Ascending aorta (tissue), 2 donors: ENCODE measurements at places on chromosomes 5 and 9.

DNA sequence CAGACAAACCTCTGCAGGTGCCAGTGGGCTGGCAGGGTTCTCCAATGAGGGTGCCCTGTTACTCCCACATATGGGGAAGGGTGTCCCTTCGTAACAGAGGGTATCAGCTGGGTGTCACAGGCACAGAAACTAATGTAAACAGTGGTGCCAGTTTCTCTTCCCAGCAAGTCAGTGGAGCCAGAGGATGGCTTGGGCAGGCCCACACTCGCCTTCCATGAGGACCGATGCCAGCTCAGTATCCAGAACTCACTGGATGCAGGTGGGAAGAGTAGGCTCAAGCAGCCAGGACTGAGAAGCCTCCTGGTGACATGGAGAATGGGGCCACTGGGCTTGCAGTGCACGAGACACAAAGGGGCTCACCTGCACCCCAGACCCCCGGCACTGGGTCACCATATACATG lies 30.4 kb downstream of the FSTL4 start:
- no peak overlapping the region for H3K4me3 ChIP-seq
- no peaks in the 10 kb centered on the region for H3K36me3 ChIP-seq
- H3K4me1 ChIP-seq: no peaks in the 10 kb centered on the region
- no peak for DNase-seq

DNA sequence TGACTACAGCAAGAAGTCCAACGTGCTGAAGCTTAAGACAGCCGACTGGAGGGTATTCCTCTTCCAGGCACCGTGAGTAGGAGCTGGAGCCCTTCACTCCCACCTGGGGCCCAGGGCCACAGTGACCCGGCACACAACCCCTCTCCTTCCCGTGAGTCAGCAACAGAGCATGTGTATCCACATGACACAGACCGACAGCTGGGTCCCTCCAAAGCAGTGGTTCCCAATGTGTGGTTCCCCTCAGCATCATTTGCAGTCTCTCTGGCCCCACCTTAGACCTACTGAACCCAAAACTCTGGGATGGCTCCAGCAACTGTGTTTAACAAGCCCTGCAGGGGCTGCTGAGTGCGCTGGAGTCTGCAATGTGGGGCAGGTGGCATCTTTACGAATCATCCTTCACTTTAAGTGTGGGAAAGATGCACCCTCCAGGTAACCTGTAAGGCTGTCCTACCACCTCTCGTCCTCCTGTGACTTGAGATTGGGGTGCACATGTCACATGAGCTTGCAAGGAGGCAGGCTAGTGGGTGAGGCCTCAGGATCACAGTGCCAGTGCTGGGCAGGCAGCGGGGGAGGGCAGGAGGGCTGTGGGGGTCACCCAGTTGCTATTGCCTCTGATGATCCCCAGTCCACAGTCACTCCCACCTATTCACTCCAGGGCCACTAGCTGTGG lies 42.2 kb downstream of the PSD2 start:
- no peaks in the 10 kb centered on the region for H3K27me3 ChIP-seq
- DNase-seq: no peak
- H3K4me3 ChIP-seq: no peak overlapping the region
- H3K36me3 ChIP-seq: no peaks in the 10 kb centered on the region

DNA sequence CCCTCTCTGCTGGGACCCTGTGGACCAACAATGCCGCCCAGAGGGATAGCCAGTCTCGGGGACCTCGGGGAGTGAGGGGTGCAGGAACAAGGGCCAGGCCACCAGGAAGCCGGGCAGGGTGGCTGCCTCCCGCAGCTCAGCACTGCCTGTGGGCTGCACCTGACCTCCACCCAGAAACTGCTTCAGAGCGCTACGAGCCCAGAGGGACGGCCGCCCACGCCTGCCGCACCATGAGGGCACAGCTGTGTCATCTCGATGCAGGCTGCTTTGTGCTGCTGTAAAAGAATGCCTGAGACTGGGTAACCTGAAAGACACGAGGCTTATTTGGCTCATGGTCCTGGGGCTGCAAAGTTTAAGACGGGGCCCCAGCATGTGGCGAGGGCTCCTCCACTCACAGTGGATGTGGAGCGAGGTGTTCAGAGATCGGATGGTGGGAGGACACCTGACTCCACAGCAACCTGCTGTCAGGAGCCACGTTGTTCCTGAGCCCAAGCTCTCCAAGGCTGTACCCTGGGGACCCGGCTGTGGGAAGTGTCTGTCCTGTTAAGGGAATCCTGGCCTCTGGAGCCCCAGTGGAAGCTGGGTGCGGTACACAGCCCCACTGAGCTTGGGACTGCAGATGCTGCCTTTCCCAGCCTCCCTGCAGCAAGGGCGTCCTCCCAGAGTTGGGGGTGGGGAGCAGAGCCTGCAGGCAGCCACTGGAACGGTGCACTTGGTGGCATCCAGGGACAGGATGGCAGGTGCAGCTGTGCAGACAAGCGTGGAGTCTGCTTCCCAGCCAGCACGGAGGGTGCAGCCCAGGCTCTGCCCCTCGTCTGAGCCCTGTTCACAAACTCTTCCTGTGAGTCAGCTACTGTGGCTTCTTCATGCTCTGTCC lies 11.8 kb upstream of the ZDHHC11 start:
- peaks cover 45% of the 10 kb centered on the region for H3K36me3 ChIP-seq
- H3K4me3 ChIP-seq: no peak overlapping the region
- no peaks in the 10 kb centered on the region for H3K27me3 ChIP-seq

DNA sequence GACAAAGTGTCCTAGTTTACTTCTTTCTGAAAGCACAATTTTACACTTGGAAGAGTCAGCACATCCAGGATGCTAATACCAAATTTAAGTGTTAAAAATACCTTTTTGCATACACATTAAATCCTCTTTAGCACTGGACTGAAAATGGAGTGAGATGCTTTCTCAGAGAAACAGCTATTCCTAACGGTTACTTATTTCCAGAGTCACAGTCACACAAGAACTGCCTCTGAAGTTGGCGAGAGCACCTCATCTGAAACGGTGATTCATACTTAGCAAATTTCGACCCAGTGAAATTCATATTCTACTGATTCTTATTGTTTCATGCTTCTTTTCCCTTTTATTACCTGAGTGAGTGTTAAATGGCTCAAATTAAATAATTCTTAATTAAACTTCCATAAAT lies 12.2 kb downstream of the CDH18 start:
- no peak overlapping the region for H3K4me3 ChIP-seq
- H3K27ac ChIP-seq: no peak overlapping the region
- no peaks in the 10 kb centered on the region for H3K36me3 ChIP-seq
- no peaks in the 10 kb centered on the region for H3K4me1 ChIP-seq
- no peak for DNase-seq
- no peaks in the 10 kb centered on the region for H3K27me3 ChIP-seq

DNA sequence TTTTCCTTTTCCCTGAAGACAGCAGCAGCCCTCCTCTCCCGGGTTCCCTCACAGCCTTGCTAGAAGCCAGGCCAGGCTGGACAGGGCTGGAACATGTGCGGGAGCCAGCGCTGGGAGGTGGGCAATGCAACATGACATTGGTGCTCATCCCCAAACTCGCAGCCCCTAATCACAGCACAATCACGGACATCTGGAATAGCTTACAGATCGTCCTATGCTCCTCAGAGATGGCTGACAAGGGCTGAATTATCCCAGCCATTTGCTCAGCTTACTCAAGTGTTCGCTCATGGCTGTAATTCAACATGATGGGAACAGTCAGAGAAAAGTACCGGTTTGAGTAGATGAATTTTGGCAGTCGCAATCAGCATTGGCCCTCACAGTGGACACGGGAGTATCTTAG lies 49.8 kb downstream of the FSTL4 start:
- DNase-seq: no peak
- no peaks in the 10 kb centered on the region for H3K4me1 ChIP-seq
- no peak overlapping the region for H3K4me3 ChIP-seq
- H3K27me3 ChIP-seq: no peaks in the 10 kb centered on the region

DNA sequence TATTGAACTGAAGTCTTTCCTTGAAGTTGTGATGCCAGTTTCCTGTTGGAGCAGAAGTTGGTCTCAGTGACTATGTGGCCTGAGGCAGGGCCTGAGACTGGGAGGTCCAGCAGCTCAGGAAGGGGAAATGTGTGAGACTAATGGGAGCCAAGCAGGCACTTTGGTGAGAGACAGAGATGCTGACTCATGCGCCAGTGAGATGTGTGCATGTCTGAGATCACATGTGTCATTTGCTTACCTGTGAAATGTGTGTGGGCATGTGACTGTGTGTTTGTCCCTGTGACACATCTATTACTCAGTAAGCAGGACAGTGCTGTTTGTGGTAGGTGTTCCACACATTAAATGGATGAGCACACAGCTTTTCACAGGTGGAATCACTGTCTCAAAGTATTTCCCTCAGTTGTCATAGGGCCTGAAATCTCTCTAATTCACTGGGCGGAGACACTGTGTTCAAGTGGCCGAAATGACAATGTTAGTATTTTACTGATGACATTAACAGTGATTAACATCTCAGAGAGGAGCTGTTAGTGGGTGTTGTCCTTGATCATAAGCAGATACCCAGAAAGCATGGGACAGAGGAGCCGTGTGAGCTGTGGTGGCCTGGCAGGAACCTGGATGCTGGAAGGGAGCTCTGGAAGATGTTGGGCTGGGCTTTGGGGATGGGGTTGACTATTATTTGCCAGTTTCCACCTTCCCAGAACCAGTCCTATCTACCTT lies 7.4 kb downstream of the NPR2 start:
- peaks cover 5% of the 10 kb centered on the region for H3K4me1 ChIP-seq
- DNase-seq: peak; percentile 60
- peak overlapping the region; percentile 12 for H3K27ac ChIP-seq
- no peak overlapping the region for H3K4me3 ChIP-seq

GRCh38 chr9:138010861-138011260 lies 133.3 kb downstream of the CACNA1B start:
- no peak overlapping the region for H3K4me3 ChIP-seq
- H3K27me3 ChIP-seq: no peaks in the 10 kb centered on the region
- H3K27ac ChIP-seq: no peak overlapping the region
- no peaks in the 10 kb centered on the region for H3K36me3 ChIP-seq

DNA sequence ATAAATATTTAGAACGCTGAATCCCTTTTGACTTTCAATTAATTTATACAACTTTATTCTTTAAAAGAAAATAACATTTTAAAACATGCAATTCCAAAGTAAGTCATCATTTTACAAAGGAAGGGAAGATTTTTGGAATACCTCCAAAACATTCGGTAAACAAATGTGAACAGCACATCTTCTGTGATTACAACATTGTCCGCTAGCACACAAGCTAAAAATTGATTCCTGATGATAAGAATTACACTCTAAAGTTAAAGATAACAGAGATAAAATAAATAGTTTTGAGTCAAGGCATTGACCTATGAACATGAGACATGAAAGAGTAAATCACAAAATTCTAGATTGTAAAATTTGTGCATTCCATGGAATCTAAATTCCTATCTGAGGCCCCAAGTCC lies 56.2 kb upstream of the TRAF1 start:
- H3K36me3 ChIP-seq: peaks cover 7% of the 10 kb centered on the region
- no peak for DNase-seq
- no peaks in the 10 kb centered on the region for H3K27me3 ChIP-seq
- H3K4me1 ChIP-seq: no peaks in the 10 kb centered on the region

- no peaks in the 10 kb centered on the region for H3K27me3 ChIP-seq
- peaks cover 5% of the 10 kb centered on the region for H3K4me1 ChIP-seq
- no peaks in the 10 kb centered on the region for H3K36me3 ChIP-seq
- no peak for DNase-seq
Measured at GRCh38 chr5:179348843-179349242, 3.6 kb upstream of the ADAMTS2 start.

- H3K27me3 ChIP-seq: no peaks in the 10 kb centered on the region
- peak overlapping the region; percentile 70 for H3K27ac ChIP-seq
- DNase-seq: no peak
- H3K4me1 ChIP-seq: peaks cover 53% of the 10 kb centered on the region
- no peak overlapping the region for H3K4me3 ChIP-seq
- H3K36me3 ChIP-seq: no peaks in the 10 kb centered on the region
Measured at GRCh38 chr5:91126888-91127287, 256.2 kb downstream of the ARRDC3 start.

DNA sequence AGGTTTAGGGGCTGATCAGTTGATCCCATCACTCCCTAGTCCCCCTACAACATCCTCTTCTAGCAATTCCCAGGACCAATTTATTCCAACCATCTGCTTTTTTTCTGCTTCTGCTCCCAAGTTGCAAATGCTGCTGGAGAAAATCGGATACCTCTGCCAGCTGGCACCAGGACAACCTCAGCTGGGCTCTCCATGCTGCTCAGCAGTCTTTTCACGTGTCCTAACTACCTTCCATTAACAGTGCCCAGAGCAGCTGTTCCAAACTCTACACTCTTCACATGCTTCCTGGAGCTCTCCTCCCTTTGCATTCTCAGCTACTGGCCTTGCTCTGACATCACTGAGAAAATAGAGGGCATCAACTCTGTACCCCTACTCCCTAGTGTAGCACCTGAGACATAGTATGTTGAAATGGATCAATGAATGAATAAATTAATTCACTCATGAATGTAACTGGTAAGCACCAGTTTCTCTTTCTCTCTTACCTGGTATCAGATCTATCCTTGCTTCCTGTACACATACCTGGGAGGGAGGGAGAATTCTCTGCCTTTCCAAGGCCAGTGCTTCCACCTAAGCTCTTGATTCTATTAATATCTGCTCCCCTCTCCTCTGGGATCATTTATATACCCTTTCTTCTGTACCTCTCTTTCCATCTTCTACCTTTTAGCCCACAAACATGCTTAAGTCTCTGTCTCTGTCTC lies 191.0 kb downstream of the RAB3C start:
- DNase-seq: no peak
- H3K27me3 ChIP-seq: no peaks in the 10 kb centered on the region
- H3K27ac ChIP-seq: no peak overlapping the region

DNA sequence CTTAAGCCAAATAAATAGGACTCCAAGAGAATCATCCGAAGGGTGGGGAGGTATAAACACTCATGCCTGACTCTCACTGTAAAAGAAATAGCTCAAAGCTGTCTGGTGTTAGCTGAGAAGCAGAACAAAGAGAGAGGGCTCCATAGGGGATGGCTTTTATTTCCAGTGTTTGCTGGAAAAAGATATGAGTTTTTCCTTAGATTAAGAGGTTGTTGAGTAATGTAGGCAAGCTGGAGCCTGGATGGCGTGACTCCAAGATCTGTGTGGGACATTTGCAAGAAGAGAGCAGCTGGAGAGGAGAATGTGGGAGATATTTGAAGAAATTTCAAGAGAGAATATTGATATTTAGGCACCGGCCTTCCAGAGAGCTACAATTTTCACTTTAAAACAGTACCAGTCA lies 793.7 kb upstream of the RGMB start:
- no peak overlapping the region for H3K27ac ChIP-seq
- no peak overlapping the region for H3K4me3 ChIP-seq
- H3K27me3 ChIP-seq: no peaks in the 10 kb centered on the region

GRCh38 chr5:169421677-169422076 lies 120.7 kb upstream of the SLIT3 start:
- no peaks in the 10 kb centered on the region for H3K36me3 ChIP-seq
- H3K27ac ChIP-seq: no peak overlapping the region
- H3K27me3 ChIP-seq: no peaks in the 10 kb centered on the region
- H3K4me3 ChIP-seq: no peak overlapping the region
- H3K4me1 ChIP-seq: no peaks in the 10 kb centered on the region
- DNase-seq: no peak

- H3K4me1 ChIP-seq: no peaks in the 10 kb centered on the region
- no peaks in the 10 kb centered on the region for H3K36me3 ChIP-seq
- no peak overlapping the region for H3K27ac ChIP-seq
Measured at GRCh38 chr9:29325894-29326293, 1752.6 kb upstream of the C9orf72 start.
